ENCODE measurements at places on chromosomes 7 and 10.

DNA sequence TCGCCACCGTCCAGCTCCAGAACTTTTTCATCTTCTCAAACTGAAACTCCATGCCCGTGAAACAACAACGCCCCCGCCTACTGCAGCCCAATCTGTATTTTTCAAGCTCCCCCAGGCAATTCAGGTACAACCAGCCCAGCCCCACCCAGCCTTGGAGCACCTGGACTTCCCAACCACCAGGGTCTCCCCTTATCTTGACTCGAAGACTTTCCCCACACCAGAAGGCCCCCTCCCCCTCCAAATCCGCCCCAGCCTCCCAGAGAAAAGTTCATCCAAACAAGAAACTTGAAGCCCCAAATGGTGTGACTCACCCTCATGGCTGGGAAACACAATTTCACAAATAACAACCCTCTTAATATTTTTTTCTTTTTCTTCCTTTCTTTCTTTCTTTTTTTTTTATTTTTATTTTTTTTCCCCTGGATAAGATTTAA is 10.6 kb downstream of the ZCCHC24 start:
- DNase-seq = no peak

DNA sequence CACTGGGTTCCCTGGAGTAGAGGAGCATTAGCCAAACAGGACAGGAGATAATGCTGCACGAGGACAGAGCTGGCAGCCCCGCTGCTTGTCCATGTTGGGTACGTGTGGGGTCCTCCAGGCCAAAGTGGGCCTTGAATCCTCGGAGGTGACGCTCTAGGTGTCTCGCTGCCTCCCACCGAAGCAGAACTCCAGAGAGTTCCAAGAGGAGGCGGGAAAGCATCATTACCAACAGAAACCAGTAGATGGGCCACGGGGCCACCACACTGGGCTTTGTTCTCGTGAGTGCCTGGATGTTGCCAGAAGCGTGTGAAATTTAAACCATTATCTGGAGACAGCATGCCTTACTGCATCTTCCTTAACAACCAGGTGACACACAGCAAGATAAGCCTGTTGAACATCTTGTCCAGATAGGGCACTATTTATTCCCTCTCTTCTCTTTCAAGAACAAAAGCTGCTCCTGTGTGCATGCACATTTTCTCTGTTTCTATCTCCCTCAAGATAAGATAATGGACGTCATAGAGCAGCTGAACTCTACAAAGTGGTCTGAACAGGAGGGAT is 56.8 kb downstream of the TNS3 start:
- no peak for DNase-seq

DNA sequence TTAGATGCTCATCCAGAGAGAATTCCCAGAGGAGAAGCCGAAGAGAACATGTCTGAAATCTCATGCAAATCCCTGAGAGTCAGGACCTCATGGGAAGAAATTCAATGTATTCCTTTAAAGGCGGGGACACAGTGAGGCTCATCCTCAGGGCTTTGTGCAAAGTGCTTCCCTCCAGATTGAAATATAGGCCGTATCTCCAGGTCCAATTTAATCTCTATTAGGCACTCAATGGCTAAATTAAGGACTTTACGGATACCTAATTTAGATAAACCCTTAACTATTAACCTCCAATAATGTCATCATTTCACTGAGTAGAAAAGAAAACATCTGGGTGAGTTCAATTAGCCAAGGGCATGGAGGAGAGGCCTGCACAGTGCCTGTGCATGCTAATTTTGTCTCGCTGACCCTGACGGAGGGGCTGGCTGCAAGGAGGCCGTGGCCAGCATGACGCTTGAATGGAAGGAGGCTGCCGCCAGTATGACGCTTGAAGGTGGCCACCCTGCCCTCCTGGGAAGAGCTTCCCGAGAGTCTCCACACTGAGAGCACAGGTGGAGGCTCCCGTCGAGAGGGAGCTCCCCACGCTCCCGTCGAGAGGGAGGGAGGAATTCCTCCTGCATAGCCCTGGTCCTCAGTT is 287.6 kb downstream of the ADARB2 start:
- no peak for DNase-seq

GRCh38 chr10:49168831-49169500 is 19.2 kb downstream of the TMEM273 start:
- DNase-seq = no peak

DNA sequence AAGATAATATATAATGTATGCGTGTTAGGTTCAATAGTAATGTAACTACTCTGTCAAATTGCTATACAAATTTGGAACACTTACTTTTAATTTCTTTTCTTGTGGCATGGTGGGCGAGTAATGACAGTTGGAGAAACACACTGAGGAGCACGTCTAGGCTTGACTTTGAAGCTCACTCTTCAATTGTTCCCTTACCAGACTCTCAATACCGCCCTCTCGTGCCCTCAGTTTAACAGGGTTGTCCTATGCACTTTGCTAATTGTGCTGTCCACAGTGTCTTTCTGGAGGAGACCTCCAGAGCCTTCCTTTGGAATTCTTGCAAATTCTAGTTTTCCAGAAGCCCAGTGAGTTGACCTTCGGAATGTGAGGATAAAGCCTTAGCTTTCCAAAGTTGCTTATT is 107.2 kb upstream of the RELN start:
- no peak for DNase-seq

Measured in effector CD8-positive, alpha-beta T cell (primary cell).